Posterior vena cava (tissue), 2 donors: ENCODE measurements at places on chromosomes 5 and 9. TPM values are rescaled to one million over a fixed set of nuclear protein-coding genes. Genes with fewer than 3 reads are reported as not detected.

Gene EGR1
- 412 TPM for total RNA-seq

Gene DNAJC18
- 18.8 TPM for total RNA-seq

- no peak for DNase-seq
Measured at GRCh38 chr9:127545196-127546124, 66.6 kb upstream of the STXBP1 start.

GRCh38 chr9:16315720-16316119, 554.8 kb downstream of the BNC2 start:
- no peak for DNase-seq

GRCh38 chr9:95061916-95062595, 255.5 kb downstream of the FANCC start:
- no peak for DNase-seq
